ENCODE measurements at places on chromosomes 13 and 19. TPM values are rescaled to one million over a fixed set of nuclear protein-coding genes. Genes with fewer than 3 reads are reported as not detected.

The ZNF570 gene
- total RNA-seq: 5.9 TPM

The TNFSF13B gene
- 0.66 TPM for total RNA-seq

The NOP53 gene
- total RNA-seq: 73.4 TPM

The FAM124A gene
- total RNA-seq: 7.0 TPM

The PRTN3 gene
- not detected for total RNA-seq

The TPTE2 gene
- not detected for total RNA-seq

The PTH2 gene
- total RNA-seq: not detected

The LILRB5 gene
- total RNA-seq: not detected

Data from pulmonary artery endothelial cell (primary cell).